Choroid plexus epithelial cell (primary cell): ENCODE measurements at places on chromosomes 3 and 15.
A peak's percentile ranks its signal among the peaks of the same experiment; 100 is the strongest.

- DNase-seq = no peak
Measured at GRCh38 chr15:65085207-65085753, 8.7 kb downstream of the KBTBD13 start.

GRCh38 chr3:127349501-127350171 is 61.8 kb upstream of the PRR20G start:
- no peak for DNase-seq

- DNase-seq = no peak
Measured at GRCh38 chr3:57746156-57747010, 9.7 kb upstream of the SLMAP start.

GRCh38 chr15:70264738-70265465 is 167.2 kb upstream of the TLE3 start:
- no peak for DNase-seq

DNA sequence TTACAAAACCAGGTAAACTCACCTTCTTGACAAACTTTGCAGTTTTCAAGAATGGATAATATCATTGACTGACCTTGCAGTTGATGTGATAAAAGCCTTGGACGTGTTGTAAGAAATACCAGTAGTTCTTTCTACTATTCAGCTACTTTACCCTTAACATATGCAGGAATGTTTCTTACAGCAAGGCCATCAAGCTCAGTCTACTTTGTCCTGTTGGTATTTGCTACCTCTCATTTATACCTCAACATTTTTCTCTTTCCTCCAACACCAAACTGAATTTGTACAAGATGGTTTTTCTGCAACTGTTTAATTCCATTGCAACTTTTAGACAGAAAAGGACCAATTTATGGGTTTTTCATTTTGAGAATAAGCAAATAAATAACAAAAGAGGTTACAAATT is 147.4 kb upstream of the BCHE start:
- no peak for DNase-seq

GRCh38 chr3:35651426-35651825 is 12.1 kb downstream of the ARPP21 start:
- peak; percentile 46 for DNase-seq

DNA sequence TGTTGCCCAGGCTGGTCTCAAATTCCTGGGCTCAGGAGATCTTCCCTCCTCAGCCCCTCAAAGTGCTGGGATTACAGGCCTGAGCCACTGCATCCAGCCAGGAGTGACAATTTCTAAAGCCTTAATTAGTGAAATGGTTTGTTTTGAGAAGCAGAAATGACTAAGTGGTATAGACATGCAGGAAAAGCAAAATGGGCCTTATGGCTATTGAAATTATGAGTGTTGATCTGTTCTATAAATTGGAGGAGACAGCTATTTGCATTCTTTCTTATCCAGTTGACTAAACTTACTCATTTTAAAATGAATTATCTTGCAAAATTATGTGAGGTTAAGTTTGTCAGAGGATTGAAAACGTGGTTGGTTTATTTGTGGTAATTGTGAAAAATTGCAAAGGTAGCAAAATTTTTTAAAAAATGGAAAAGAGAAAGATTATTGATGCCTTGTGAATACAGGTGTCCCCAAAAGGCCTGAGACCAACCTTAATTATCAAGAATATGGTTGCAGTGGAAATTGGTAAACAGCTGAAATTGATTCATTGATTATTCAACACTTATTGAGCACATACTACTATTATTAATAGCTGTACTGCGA is 7.9 kb downstream of the RAP2B start:
- no peak for DNase-seq

DNA sequence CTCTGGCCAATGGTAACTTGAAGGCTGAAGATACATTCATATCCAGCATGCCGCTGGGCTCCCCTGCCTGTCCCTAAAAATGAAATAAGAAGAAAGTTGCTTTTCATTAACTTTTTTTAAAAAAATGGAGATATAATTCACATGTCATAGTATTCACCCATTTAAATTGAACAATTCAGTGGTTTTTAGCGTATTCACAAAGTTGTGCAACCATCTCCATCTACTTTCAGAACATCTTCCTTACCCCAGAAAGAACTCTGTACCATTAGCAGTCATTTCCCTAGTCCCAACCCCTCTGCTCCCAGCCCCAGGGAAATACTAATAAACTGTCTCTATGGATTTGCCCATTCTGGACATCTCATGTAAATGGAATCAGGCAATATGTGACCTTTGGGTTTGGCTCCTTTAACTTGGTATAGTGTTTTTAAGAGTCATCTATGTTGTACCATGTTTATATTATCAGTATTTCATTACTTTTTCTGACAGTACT is 55.8 kb upstream of the GATM start:
- no peak for DNase-seq
